ENCODE measurements at places on chromosomes 2 and 18.

DNA sequence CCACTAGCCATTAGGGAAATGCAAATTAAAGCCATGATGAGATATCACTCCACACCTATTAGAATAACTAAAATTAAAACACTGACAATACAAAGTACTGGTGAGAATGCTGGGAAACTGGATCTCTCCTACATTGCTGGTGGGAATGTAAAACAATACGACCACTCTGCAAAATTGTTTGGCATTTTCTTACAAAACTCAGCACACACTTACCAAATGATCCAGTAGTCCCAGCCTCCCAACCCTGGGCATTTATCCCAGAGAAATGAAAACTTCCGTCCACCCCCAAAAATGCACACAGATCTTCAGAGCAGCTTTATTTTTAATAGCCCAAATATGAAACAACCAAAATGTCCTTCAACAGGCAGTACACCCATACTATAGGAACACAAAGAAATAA, 8.9 kb upstream of the TMSB10 start:
- no peak for DNase-seq

GRCh38 chr2:148817210-148817708, 57.8 kb upstream of the KIF5C start:
- no peak for DNase-seq

DNA sequence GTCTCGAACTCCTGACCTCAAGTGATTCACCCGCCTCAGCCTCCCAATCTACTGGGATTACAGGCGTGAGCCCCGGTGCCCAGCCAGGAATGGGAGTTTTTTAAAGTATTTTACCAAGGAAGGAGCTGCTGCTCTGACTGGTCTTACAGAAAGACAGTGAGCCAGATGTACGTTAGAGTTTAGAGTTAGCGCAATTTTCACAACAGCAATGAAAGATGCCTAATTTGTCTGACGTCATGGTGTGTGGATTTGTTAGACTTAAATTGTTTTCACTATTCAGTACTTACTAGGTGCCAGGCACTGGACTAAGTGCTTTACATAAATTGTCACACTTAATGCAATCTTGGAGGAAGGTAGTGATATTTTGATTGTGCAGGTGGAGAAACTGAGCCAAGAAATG, 12.4 kb upstream of the RPL37A start:
- no peak for DNase-seq

- no peak for DNase-seq
Measured at GRCh38 chr2:217076657-217077232, 216.9 kb upstream of the TNP1 start.

- DNase-seq = no peak
Measured at GRCh38 chr2:193690572-193690971, 1495.8 kb upstream of the TMEFF2 start.

DNA sequence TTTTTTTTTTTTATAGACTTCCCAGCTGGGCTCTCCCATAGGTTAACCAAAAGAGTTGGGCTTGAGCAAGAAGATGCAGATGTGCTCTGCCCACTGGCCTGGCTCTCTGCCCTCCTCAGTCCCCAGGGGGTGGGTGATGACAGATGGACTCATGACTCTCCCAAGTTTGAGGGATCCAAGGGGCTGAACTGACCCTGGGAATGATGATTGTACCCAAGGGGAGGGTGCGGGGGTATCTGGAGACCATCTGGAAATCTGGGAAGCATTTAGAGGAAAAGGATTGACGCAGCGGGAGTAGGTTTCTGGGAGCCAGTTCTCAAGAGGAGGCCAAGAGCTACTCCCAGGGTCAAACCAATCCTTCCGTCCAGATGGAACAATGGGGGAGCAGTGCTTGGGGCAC, 330.8 kb downstream of the CYP26B1 start:
- no peak for DNase-seq

- DNase-seq = no peak
Measured at GRCh38 chr18:77222464-77222863, 27.2 kb upstream of the GALR1 start.

DNA sequence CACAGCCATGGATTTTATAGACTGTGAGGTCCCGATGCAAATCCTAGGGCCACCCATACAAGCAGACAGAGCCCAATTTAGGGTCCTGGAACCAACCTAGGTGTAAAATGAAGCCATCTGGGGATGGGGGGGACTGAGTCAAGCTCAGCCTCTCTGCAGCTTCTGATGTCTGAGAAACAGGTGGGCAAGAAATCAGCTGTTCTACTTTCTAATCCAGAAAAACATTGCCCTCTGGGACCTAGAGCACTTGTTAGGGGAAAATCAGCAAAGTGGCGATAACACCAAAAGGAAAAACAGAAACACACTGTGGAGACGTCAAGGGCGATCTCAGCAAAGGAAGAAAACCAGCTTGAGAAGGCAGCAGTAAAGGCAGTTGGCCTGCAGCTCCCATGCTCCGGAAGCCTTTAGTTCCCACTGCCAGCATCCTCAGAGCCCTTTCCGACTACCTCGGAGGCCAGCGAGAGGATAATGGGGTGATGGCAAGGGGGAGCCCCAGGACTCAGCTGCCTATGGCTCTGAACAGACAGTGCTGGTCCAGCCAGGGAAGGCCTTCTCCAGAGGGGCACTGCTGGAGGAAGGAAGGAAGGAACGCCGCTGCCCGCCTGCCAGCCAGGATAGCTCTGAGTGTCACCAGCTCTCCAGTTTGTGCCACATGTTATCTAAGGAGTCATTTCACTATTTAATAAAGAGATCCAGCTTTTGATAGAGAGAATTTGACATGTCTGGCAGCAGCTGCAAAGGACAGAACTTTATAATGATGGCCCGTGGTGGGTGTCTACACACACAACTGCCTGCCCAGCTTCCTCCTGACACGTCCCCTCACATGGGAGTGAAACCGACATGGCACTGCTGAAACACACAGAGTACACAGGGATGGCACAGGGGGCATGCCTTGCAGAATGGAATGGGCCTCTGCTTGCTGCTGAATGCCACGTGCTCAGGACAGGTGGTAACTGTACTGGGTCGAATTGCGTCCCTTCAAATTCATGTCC, 37.7 kb downstream of the HS1BP3 start:
- DNase-seq = no peak

- DNase-seq = peak; percentile 84
Measured at GRCh38 chr2:64522843-64523428, 1.2 kb upstream of the AFTPH start.

GRCh38 chr2:219645631-219646527, 18.4 kb downstream of the SLC4A3 start:
- no peak for DNase-seq

DNA sequence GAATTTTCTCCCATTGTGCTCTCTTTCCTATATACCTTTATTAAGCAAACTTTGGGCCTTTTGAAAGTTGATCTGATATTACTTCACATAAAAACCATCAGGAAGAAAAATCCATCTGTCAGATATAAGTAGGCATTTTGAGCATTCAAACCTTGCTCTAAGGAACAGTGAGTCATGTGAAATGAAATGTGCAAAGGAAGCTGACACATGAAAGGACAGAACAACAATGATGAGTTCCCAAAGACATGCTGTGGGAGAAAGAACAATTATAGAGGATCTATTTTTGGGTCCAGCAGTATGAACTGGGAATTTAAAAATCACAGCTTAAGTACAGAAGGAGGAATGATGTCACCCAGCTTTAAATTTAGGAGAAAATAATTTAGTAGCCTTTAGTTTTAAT, 18.1 kb downstream of the CALCRL start:
- DNase-seq = no peak

- DNase-seq = no peak
Measured at GRCh38 chr2:29450596-29451222, 335.5 kb downstream of the CLIP4 start.

GRCh38 chr2:236884569-236885175, 201.0 kb upstream of the COPS8 start:
- peak; percentile 13 for DNase-seq

DNA sequence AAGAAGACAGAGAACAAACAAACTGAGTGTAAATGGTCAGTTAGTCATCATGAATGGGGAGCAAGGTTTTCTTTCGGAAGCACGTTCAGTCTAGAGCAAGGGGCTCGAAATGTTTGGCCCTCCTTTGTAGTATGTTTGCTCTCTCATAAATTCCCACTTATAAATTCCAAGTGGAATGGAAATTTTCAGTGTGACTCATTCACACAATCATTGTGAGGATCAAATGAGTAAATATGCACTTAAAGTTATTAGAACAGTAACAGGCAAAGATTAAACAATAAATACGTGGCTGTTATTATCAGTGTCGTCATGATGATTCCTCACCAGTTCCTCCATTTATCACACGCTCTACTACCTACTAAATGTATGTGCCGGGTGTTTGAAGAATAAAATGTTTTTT, 10.5 kb downstream of the CNGA3 start:
- no peak for DNase-seq

- no peak for DNase-seq
Measured at GRCh38 chr2:237418300-237418699, 4.3 kb upstream of the COL6A3 start.

DNA sequence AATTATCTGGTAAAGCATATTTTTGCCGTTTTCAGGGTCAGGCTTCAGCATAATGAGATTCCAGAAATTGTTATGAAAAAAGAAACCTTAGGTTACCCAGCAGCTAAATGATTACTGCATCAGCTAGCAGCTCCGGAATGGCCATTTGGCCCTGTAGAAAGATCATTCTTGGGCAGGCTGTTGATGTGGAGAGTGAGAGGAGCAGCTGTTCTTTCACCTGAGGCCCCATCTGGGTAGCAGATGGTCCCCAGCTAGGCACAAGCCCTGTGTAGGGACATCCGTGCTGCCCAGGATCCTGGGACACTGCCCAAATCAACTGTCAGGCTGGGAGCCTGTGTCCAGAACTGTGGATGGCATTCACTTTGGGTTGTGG, 61.8 kb downstream of the NEDD4L start:
- DNase-seq = no peak

DNA sequence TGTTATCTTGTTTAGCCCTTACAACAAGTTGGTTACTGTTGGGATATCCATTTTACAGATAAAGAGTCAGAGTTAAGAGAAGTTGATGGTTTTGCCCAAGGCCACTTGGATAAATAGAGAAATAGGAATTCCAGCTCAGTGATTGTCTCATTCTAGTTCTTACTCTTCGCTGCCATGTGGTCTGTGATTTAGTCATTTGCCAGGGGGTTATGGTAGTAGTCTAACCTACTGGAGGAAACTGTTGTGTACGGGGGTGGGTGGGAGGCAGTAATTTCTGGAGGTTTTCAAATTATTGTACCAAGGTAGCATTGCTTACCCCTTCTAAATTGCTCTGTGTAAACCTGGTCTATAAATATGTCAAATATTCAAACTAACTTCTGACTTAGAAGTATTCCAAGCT, 110.4 kb downstream of the MAP2 start:
- DNase-seq = no peak

DNA sequence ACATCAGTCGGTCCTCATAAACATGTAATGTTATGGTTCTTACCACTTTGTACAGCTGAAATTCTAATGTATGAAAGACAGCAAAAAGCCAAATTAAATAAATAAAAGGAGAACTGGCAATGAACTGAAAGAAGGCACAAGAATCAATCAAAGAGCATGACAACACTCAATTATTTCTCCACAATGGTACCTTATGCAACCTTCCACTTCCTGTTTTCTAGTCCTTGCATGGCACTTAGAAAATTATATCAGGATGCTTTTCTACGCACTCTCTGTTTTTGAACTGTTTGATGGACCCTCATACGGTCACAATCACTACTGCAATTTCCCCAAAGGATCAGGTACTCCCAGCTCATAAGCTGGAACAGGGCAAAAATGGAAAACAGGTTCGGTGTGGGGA, 81.6 kb downstream of the EPB41L3 start:
- DNase-seq = no peak

DNA sequence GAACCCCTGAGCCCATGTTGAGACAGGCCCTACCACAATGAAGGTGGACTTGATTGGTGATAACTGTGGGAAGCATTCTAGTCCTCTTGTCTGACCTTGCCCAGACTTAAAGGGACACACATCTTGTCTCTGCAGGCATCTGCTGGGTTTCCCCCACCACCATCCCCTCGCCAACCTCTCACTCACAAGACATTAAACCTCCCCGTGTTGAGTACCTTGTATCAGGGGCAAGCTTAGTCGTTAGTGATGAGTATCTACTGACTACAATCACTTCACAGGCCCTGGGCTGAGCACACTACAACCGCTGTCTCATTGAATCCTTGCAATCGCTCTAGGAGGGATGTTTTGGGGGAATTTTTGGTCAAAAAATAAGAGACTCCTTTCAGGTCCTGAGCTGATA, 86.0 kb downstream of the ICOS start:
- no peak for DNase-seq

GRCh38 chr18:69838620-69839411, 108.9 kb downstream of the CD226 start:
- no peak for DNase-seq

- no peak for DNase-seq
Measured at GRCh38 chr2:24016376-24016761, 6.5 kb downstream of the MFSD2B start.

DNA sequence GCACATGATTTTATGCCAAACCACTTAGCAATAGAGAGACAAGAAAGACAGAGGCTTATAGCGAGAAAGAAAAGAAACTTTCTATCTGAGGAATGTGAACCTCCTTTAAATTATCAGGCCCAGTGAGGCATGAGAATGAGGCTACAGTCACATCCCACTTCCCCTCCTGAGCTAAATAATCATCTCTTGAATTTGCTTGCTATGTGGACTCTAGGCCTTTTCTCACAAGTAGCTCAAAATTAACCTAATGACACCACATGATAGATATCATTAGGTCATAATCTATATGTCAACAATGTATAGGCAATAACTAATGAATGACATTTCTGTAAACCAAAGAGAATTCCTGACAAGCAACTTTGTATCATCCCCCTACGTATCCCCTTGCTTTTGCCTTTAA, 301.5 kb upstream of the MGAT5 start:
- no peak for DNase-seq

DNA sequence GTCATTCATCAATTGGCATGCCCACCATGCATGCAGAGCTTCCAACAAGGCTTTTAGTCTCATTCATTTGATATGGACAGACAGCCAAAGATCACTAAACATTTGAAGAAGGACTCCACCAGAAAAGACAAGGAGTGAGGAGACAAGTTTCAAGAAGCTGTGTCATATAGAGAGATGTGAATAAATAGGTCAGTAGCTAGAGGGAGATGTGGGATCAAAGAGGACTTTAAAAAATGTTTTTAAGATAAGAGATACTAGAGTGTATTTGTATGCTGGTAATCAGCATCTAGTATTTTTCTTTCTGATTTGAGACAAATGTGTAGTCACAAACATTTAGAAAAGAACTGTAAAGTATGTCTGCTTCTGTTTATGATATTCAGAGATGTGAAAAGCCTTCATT, 48.5 kb downstream of the ANTXR1 start:
- no peak for DNase-seq

GRCh38 chr2:110853516-110853915, 121.1 kb downstream of the ACOXL start:
- DNase-seq = peak; percentile 73

DNA sequence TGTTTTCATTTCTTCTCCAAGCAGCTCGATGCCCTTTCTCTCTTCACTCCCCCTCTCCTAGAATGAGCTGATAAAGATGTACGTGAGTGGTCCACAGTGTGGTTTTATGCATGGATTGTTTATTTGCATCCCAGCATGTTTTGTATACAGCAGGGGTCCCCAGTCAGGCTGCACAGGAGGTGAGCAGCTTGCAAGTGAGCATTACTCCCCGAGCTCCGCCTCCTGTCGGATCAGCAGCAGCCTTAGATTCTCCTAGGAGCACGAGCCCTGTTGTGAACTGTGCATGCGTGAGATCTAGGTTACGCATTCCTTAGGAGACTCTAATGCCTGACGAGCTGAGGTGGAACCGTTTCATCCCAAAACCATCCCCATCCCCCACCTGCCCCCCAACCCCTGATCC, 262.6 kb downstream of the AGAP1 start:
- no peak for DNase-seq

All from activated CD8-positive, alpha-beta T cell treated with anti-CD3 and anti-CD28 coated beads, Interleukin-2, amount 10 ng/mL, durations not matched to agents 7 days and 5 days (primary cell).